ENCODE measurements at places on chromosomes 11 and 22.

- no peak for DNase-seq
Observed at GRCh38 chr22:46458525-46458924, 78.9 kb downstream of the CELSR1 start.

DNA sequence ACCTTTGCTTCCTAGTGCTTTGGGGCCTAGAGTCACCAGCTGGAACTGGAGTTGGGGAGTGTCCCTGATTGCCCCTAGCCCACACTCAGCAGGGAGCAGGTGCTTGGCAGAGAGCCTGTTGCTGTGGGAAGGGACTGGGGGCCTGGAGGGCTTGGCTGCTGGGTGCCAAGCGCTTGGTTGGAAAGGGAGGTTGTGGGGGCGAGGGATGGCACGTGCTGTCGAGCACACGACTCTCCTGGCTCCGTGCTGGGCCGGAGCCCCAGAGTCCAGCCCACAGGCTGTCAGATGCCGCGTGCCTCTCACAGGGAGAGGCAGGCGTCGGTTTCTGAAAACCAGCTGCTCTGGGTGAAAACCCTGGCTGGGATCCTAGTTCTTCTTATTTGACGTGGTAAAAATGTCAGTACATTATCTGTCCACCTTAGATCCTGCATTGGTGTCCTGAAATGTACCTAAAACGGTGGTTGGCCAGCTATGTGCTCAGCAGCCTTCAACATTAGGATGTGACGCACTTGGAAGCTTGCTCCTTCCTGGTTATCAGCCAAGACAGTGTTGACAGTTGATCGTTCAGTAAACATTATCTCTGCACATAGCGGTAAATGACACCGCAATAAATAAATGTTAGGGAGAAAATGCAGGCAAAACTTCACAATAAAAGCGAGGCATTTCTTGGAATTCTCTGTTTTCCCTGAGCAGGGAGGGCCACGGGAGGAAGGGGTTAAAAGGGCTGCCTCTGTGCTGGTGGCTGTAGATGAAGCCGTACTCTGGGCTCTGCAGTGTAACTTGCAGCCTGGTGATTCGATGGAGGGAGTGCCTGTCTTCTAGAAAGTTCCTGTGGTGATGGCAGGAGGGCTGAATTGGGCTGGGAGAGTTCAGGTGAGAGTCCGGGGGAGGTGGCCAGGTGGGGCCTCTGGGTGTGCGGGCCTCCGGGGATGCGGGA lies 29.2 kb downstream of the GRAMD4 start:
- DNase-seq = no peak

DNA sequence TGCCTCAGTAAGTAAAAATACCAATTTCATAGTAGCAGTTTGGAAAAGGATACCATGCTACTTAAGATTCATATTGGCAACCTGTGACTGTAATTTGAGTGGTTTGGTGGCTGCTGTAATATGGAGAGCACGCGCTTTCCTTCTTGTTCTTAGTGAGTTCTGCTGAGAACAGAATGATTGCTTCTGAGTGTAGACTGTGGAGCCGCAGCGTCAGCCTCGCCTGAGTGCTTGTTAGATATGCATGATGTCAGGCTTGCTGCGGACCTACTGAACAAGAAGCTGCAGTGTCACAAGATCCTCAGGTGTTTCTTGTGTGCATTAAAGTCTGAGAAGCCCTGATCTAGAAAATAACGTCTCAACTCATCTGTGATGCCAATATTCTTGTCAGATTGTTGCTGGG lies 143.2 kb downstream of the ARHGAP42 start:
- DNase-seq = no peak

DNA sequence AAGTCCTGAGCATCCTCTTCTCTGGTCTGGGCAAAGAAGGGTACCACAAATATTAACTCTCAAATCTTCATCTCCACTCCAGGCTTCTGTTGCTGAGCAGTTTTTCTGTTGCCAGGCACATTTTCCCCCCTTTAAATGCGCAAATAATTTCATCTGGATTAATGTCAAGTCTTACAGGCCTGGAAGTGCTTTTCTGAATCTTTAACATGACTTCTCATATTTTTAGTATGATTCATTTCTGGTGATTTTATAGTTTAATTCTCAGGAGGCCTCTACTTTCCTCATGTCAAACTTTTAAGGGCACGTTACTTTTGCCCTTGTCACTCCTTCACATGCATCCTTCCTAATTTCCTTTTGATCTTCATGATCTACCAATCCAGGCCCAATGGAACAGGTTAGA lies 510.2 kb downstream of the METTL15 start:
- DNase-seq = no peak

GRCh38 chr11:64063777-64064176 lies 28.0 kb downstream of the FLRT1 start:
- no peak for DNase-seq

DNA sequence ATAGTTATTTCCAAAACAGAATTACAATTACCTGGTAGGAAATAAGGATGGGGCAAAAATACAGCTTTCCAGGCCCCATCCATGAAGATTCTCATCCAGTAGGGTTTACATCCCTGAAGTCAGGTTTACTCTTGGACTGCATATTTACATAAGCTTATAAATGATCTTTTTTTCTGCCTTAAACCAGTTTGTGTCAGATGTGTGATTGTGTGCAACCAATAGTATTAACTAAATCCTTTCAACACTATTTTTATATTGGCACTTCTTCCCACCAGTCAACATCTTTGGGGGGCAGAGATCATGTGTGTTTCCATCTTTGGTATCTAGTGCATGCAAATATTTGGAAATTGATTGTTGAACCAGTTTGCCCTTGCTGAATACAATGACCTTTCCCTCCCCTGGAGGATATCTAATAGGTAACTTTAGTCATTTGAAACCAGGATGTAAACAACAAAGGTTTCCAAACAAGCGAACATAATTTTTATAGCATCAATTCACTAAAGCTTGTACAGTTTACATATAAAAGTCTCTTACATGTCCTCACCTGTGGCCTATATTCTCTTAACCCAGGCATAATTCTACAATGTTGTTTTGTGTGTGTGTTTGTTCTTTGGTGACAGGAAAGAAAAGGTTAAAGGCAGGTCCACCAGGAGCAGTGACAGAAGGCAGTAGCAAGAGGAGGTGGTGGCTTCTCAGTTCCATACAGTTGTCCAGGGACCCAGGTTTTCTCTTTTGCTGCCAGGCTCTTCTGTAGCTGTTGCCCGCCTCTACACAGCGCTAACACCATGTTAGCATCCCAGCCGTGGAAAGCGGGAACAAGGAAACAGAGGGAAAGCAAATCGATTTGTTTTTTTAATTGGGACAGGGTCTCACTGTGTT lies 1.7 kb upstream of the ME3 start:
- DNase-seq = no peak

DNA sequence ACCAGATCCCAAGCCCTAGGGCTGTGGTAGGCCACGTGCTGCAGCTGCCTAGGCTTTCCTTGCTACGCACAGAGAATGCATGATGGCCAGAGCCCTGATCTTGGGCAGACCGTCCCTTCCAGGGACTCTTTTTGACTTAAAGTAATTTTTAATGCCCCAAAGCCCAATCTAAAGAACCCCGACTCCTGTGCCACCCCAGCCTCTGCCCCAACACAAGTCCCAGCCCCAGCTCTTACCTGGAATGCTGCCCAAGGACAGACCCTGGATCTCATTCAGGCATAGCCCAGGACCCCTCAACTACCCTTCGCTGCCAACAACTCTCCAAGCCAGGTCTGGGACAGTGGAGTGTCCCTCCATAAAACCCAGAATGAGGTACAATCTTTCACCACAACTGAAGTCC lies 211.7 kb upstream of the B3GAT1 start:
- no peak for DNase-seq

DNA sequence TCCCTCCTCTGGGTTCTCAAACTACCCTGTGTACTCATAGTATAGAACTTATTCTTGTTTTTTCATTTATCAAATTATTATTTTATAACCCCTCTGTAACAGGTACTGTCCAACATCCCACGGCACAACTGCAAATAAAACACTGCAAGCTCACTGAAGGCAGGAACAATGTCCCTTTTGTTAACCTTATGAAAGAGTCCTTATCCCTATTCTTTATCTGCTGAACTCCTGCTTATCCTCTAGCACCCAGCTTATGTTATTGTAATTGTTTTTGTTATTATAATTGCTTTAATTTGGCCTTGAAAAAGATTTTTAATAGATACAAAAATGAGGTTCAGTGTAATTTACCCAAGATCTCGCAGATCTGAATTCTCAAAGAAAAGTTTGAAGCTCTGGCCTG lies 130.4 kb downstream of the MSANTD4 start:
- no peak for DNase-seq

GRCh38 chr11:61336171-61336935 lies 3.3 kb downstream of the TKFC start:
- peak; percentile 92 for DNase-seq

GRCh38 chr22:38724926-38725571 lies 19.3 kb downstream of the GTPBP1 start:
- no peak for DNase-seq

GRCh38 chr11:16874275-16874975 lies 136.0 kb downstream of the C11orf58 start:
- no peak for DNase-seq

DNA sequence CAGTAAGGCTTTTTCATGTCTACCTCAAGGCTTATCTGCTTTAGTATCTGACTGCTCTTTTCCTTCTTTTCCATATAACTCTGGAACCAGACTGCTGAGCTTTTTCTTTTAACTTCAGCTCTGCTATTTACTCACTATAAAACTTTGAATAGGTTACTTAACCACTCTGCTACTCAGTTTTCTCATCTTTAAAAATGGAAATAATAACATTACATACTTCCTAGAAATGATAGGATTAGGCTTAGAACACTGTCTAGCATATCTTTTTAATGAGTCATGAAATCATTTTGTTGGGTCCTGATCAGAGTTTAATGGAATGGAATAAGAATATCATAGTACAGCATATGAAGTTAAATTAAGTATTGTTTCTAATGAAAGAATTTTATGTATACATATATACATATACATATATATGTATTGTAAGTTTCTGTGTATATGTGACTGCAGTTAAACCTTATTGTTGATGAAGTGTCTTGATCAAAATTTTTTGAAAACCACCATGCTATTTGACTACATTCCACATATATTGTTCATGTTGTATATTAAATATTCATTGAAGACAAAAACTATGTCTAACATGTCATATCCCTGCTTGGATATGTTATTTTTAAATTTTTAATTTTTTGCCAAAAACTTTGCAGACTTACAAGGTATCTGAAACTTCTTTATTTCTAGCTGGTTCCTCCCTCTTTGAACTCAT lies 120.2 kb downstream of the METTL15 start:
- DNase-seq = no peak

DNA sequence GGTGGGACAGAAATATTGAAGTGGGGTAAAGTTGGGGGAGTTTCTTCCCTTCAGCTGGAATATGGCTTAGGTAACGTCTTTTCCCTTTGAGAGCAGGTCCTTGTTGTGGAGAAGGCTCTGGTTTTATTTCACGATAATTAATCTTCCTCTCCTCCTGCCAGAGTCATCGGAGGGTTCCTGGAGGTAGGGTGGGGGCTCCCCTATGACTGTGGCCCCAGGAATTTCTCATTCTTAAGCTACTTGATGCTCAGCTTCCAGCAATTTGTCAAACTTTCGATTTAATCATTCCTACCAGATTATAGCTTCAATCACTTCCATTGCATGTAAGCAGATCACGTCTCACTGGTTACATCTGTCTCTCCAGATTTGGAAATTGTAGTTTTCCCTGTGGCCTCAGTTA lies 242.8 kb upstream of the PLET1 start:
- no peak for DNase-seq

- DNase-seq = no peak
Observed at GRCh38 chr11:96238563-96239135, 104.3 kb downstream of the MAML2 start.

- DNase-seq = peak; percentile 62
Observed at GRCh38 chr11:36109850-36110606, 166.2 kb downstream of the LDLRAD3 start.

GRCh38 chr11:62217191-62217748 lies 8.8 kb downstream of the SCGB2A1 start:
- no peak for DNase-seq

DNA sequence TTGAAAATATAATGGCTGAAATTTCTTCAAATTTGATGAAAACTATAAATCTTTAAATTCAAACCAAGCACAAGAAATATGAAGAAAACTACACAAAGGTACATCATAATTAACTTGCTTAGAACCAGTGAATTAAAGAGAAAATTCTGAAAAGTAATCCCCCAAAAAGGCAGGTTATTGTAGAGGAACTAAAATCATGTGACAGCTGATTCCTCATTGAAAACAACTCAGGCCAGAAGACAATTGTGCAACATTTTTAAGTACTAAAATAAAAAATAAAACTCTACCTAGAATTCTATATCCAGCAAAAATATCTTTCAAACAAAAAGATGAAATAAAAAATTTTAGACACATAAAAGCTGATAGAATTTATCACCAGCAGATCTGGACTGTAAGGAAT lies 90.3 kb downstream of the SOX6 start:
- no peak for DNase-seq

GRCh38 chr11:47104261-47104950 lies 72.3 kb downstream of the ARFGAP2 start:
- DNase-seq = peak; percentile 9

DNA sequence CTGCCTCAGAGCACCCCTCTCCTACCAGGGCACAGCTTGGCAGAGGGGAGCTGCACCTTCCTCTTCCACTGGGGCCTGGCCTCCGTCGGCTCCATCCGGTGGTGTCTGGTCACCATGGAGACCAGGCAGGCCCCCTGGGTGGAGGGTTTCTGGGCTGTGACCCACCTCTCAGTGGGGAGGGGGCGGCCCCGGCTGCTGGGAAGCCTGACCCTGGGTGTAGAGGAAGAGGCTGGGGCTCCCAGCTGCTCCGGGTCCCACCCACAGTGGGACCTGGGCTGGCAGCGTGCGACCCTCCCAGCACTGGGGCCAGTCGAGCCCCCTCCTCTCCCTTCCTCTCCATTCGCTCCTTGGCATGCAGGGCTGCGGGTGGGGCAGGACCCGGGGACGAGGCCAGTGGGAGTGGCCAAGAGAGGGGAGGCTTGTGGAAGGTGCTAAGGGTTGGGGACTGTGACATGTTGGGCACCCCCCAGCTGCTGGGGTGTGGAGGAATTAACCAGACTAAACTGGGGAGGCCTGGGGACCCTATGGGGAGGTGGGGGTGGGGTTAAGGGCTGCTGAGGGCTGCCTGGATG lies 46.8 kb downstream of the BRSK2 start:
- DNase-seq = peak; percentile 74

- no peak for DNase-seq
Observed at GRCh38 chr22:27792452-27793161, 8.9 kb downstream of the MN1 start.

DNA sequence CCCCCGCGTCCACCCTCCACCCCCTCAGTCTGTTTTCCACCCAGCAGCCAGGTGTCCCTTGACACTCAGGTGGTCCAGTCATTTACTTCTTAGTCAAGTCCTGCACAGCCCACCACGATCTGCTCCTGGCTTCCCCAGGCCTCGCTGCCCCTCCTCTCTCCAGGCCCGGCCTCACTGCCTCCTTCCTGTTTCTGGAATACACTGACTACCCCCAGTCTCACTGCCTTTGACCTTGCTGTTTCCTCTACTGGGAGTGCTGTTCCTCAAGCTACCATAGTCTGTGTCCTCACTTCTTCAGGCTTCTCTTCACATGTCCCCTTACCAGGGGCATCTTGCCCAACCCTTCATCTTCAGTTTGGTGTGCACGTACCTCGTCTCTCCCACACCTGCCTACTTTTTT lies 7.4 kb downstream of the MCM5 start:
- DNase-seq = no peak

Measured in H1 (cell line).